Fibroblast of the aortic adventitia (primary cell): ENCODE measurements at places on chromosomes 16 and 17. TPM values are rescaled to one million over a fixed set of nuclear protein-coding genes. Genes with fewer than 3 reads are reported as not detected.

Gene HMOX2
- 24.8 and 30.5 TPM in 2 replicates for total RNA-seq

Gene FAM83G
- total RNA-seq = 4.4 and 9.5 TPM in 2 replicates

Gene TMEM94
- 29.7 and 80.4 TPM in 2 replicates for total RNA-seq

Gene LYRM1
- 31.6 and 49.8 TPM in 2 replicates for total RNA-seq

Gene VAT1L
- total RNA-seq = 4.6 and 12.2 TPM in 2 replicates

Gene GOT2
- 13.1 and 29.9 TPM in 2 replicates for total RNA-seq

Gene ZFP3
- total RNA-seq = 0.74 and 1.4 TPM in 2 replicates

Gene RHOT1
- 21.0 and 50.5 TPM in 2 replicates for total RNA-seq

Gene CCDC47
- total RNA-seq = 70.2 and 264 TPM in 2 replicates

Gene CCDC78
- 1.1 and 1.8 TPM in 2 replicates for total RNA-seq

Gene METTL22
- total RNA-seq = 21.7 and 59.1 TPM in 2 replicates

Gene RUNDC3A
- not detected in 2 replicates for total RNA-seq

Gene UNC45B
- total RNA-seq = not detected in 2 replicates

Gene PRSS53
- 1.6 and 2.8 TPM in 2 replicates for total RNA-seq

Gene MSLN
- not detected in 2 replicates for total RNA-seq

Gene GPR179
- under 0.01 TPM in 2 replicates for total RNA-seq

Gene NPIPA5
- 0.54 TPM in 1 of 2 replicates, not detected in the other for total RNA-seq

Gene PSME3IP1
- 61.7 and 71.5 TPM in 2 replicates for total RNA-seq

Gene DNAI2
- total RNA-seq = not detected in 2 replicates
